Amygdala (tissue), 56 donors: ENCODE measurements at places on chromosomes 6 and 20.

DNA sequence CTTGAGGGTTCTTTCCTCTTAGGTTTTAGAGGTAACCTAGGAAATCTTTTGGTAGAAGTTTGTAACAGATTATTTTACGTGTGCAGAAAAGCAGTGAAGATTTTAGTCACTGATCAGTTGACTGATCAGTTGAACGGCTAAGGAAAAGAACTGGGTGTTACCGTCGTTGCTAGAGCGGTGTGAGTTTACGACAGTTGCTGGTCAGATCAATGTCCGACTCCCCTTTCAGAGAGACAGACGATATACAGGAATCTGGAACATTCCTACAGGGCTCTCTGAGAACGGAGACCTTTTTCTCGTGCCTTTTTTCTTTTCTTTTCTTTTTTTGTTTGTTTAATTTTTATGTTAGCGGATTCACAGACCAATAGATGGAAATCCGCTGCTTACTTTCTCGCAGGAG lies 132.1 kb upstream of the ZNF184 start:
- no peak for DNase-seq

DNA sequence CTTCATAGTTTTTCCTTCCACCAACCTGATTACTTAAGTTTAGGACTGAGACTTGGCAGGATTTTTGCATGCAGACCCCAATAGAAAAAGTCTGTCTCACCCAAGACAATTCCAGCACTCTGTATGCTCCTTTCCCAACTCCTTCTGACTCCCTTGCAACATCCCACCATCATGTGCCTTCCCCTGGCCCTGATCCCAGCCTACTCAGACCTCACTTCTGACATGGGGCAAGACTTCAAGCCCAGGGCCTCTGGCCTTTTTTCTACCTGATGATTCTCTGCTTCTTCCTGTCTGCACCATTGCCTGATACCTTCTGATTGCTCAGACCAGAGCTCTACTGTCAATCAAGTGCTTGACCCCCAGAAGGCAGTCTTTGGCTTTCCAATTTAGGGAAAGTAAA lies 96.6 kb downstream of the HAO1 start:
- DNase-seq: no peak

GRCh38 chr20:57662456-57663240 lies 42.4 kb upstream of the ZBP1 start:
- DNase-seq: no peak

DNA sequence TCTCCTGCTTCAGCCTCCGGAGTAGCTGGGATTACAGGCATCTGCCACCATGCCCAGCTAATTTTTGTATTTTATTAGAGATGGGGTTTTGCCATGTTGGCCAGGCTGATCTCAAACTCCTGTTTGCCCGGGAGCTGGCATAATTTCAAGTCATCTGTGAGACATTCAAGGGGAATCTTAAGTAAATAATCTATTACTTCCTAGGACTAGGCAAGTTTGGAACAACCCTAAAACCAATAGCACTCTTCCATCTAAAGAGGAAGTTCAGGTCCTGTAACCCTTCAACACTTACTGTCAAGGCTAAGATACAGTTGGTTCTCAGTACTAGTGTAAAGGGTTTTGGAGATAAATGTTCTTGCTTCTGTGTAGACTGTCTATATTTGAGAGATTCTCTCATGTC lies 267.8 kb upstream of the IRAK1BP1 start:
- no peak for DNase-seq

GRCh38 chr6:106731144-106731842 lies 101.9 kb downstream of the QRSL1 start:
- DNase-seq: no peak

DNA sequence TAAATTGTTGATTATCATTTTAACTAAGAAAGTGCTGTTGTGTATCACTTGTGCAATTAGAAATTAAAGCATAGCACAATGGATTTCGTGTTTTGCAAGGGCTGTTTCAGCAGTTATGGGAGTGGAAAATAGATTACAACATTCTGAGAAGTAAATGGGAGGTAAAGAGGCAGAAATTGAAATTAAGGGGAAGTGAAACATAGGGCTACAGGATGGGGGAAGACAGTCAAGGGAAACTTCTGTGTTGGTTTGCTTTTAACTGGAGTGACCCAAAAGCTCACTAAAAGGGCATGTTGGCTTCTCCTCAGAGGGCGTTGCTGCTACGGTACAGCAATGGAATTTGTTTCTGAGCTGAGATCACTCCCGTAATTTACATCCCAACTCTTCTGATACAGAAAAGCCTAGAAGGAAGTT lies 147.5 kb downstream of the BCAS1 start:
- no peak for DNase-seq

GRCh38 chr6:8066108-8066507 lies 1.9 kb upstream of the BLOC1S5 start:
- DNase-seq: no peak

- DNase-seq: no peak
These were observed 83.4 kb downstream of the RNGTT start for GRCh38 chr6:88880021-88880420.

DNA sequence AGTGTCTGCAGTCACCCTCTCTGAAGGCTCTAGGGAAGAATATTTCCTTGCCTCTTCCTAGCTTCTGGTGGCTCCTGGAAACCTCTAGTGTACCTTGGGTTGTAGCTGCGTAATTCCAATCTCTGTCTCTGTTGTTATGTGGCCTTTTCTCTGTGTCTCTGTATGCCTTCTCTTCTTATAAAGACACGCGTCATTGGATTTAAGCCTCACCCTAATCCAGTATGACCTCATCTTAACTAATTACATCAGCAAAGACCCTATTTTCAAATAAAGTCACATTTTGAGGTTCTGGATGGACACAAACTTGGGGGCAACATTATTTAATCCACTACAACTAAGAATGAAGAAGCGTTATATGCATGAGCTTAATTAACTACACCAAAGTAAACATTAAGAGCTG lies 111.4 kb upstream of the ZNF184 start:
- no peak for DNase-seq

- no peak for DNase-seq
These were observed 115.9 kb downstream of the FYN start for GRCh38 chr6:111757342-111757741.

DNA sequence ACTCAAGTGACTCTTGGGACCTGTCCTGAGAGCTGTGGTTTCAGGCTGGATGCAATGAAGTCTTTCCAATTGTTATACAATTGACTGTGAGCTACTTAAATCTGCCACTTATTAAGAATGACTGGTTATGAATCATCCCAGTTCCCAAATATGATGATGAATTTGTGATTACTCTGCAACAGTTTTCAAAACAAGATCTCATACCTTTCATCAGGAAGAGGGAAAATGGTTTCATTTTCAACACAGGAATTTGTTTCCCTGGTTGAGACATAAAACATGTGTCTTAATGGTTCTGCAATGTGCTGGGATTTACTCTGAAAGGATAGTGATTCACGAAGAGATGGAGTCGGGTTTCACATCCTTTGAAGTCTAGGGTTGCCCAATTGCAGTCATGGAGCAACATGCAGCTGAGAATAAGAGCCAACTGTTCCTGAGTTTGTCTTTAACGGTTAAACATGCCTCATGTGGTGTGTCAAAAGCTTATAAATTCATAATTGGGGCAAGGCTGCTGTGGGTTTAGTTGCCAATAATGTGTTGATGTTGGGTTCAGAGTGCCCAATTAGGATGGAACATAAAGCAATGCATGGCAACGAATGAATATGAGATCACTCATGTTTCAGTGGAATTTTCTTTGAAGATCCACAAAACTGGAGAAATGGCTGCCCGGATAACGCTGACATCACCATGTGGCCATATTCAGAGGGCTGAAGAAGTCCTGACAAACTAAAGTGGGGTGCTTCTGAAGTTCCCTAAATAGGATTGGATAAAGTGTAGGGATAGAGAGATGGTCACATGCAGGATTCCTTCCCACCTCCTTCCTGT lies 41.0 kb downstream of the CYP24A1 start:
- DNase-seq: no peak

DNA sequence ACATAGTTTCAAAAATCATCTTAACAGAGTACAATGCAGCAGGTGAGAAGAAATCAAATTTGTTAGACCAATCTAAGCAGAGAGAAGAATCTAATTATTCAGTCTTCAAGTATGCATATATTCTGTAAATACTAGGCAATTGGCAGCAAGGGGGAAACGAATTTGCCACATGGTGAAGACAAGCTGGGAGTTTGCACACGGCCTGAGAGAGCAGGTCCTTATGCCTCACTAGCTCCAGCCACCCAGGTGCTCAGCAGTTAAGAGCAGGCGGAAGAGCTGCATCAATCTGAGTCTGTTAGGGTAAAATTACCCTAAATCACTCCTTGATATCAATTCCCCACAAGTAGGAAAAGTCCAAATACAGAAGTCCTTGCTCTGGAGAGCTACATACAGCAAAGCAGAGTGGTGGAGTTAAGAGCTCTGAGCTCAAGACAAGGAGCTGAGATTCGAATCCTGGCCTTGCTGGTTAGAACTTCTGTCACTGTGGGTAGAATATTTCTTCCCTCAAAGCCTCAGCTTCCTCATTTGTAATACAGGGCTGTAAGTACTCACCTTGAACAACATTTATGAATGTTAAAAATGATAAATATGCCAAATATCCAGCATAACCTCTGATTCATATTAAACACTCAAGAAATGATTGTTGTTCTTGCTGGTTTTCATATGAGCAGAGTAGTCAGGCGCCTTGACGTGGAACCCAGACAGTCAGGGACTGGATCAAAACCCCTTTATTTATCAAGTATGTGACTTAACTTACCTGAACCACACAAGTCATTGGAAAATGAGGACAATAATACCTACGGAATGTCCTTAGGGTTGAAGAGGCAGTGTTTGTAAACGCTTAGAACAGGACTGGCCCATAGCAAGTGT lies 444.2 kb downstream of the CDH26 start:
- no peak for DNase-seq

DNA sequence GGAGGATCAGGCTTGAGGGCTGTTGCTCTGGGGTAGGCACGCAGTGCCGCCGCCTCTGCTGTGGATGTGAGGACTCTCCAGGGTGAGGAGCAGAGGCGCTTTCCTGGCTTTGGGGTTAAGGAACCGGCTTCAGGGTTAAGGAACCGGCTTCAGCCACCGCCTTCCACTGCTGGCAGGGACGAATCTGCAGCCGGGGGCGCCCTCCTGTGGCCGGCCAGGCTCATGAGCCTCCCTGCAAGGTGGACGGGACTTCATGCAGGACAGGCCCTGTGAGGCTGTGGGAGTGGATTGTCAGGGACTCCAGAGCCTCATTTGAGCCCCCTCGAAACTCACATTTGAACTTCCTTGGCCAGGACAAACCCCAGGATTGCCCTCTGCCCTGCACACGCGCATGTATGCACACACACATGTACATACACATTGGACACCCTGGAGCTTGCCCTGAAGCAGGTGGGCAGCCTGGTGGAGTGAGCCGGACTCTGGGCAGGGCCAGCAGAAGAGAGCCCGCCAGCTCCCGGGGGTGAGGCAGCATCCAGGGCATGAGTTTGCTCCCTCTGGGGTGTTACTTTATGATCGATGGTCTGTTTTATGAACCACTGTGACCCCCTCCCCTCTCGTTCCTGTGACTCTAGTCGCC lies 146.9 kb downstream of the PHACTR3 start:
- DNase-seq: peak; percentile 81

GRCh38 chr6:39821742-39822532 lies 29.8 kb downstream of the DAAM2 start:
- peak; percentile 57 for DNase-seq

GRCh38 chr6:19836799-19837510 lies at the start of gene ID4:
Gene ID4, plus strand, starts transcription at chr6:19837370. Its CDS starts 385 bp downstream, at chr6:19837755.
- DNase-seq: peak; percentile 87

DNA sequence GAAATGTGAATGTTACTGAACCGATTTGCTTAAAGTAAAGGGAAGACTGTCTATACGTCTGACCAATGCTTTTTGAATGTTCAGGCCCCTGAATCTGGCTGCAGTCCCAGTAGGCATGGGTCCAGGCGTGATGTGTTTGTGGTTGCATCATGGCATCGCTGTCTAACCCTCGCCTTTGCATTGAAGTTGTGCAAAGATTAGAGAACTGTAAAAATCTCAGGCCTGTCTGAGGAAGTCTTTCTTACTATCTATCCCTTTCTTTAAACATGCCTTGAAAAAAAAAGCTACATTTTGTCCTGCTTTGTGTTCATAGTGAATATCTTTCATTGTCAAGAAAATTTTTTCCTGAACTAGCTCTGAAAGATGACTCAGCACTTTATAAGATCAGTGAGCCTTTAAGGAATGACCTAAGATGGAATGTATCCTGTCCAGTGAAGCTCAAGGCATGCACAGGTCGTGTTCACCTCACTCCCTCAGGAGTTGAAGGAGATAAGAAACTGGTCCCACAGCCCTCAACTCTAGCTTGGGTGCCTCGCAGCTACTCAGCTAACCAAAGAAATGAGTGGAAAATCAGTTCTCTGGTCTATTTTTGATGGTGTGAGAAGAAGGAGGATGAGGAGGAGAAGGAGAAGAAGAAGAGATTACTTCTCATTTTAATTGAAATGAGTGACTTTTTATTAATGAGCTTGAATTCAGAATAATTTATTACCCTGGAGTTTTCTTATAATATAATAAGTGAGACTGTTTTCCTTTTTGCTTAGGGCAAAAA lies 48.6 kb downstream of the TPD52L1 start:
- DNase-seq: no peak

DNA sequence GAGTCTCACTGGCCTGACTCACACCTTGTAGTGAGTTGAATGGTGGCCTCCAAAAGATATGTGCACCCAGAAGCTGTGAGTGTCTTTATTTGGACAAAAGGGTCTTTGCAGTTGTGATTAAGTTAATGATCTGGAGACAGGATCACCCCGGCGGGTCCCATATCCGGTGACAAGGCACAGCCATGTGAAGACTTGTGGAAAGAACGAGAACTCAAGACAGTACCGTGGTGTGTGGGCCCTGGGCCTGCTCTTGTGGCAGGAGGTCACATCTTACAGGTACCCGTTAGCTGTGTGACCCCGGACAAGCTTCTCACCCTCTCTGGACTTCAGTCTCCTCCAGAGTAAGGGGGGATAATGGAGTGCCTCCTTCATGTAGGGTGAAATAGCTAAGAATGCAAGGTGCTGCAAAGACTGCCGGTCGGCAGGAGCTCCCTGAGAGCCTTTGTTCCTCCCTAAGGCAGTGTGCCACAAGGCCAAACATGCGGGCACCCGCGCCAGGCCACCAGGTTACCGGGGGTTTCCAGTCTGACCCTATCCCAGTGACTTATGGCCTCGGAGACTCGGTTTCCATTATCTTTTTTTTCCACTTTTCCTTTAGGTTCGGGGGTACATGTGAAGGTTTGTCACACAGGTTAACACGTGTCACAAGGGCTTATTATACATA lies 39.2 kb downstream of the CDH4 start:
- DNase-seq: no peak

GRCh38 chr6:13908955-13909381 lies 15.8 kb upstream of the RNF182 start:
- DNase-seq: peak; percentile 4

DNA sequence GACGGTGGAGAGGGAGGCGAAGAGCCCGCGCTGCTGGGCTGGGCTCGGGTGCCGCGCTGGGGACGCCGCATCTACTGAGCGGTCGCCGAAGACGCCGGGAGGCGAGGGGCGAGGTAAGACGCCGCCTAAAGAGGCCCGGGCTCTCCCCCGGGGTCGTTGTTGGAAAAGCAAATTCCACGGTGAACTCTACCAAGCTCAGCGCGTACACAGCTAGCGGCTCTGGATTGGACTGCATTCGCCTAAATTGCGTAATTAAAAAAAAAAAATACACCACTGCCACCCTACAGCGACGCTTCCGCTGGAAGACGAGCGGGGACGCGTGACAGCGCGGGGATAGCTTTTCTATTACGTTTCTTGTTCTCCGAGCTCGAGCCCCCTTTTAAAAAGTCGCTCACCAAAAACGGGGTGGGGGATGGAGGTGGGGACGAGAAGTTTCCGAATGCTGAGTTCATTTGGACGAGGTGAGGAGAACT lies 92.0 kb upstream of the PRDM1 start:
- DNase-seq: no peak

GRCh38 chr20:50575865-50576720 lies 65.9 kb downstream of the PTPN1 start:
- DNase-seq: no peak

GRCh38 chr20:10536531-10536930 lies 101.4 kb downstream of the SLX4IP start:
- no peak for DNase-seq
